ENCODE measurements at places on chromosomes 16 and 17.

DNA sequence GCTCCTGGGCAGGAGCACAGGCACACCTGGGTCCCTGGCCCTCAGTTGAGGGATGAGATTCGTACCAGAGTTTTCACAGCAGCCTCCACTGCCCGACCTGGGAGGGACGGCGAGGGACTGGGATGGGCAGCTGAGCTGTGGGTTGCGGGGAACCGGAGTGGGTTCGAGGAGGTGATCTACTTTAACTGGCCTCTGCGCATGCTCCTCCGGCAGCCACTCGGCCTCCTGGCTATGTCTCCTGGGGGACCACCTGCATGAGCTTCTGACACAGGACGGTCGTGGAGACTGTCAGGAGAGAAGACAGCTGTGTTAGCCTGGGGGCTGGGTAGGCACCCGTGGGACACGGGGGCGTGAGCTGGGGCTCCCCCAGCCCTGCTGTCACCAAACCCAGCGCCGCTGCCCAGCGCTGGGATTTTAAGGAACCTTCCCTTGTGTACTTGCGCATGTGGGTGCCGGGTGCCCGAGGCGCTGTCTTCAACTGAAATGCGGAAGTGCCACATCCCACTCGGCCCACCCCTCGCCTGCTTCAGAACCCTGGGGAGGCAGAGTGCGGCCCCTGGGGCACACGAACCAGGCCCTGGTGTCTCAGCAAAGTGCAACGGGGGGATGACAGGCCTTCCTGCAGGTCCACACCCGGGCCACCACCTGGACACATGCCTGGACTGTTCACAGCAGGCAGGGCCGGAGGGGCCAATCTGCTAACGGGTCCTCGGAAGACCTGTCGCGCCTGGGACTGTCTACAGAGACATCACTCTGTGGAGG is 36.4 kb downstream of the SLC7A5 start:
- DNase-seq: no peak

DNA sequence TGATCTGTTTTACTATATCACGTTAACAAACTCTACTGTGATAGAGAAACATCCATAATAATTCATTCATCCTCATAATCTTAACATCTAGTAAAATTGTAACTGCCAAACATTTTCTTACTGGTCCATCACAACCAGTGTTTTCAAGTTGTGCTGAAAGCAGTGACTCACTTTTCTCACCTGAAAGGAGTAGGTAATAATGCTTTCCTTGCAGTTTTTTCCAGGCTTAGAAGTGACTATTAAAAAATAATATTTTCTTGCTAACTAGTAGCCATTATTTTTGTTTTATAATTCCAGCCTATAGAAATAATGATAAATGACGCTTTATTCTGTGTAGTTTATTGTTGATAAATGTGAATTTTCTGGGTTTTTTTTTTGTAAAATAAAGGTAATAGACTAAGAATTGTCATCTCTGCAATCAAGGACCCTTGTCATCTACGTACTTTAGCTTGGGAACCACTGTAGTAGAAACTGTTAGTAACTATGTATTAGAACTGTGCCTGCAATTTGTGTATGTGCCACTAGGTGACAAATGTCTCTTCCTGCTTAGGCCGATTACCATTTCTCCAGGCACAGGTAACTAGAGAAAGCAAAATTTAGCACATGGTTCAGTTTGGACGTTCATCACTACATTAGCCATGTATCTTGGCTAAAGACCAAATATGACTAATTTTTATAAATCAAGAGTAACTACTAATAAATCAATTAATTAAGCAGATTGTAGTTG is 409.4 kb upstream of the ERCC4 start:
- DNase-seq: no peak

DNA sequence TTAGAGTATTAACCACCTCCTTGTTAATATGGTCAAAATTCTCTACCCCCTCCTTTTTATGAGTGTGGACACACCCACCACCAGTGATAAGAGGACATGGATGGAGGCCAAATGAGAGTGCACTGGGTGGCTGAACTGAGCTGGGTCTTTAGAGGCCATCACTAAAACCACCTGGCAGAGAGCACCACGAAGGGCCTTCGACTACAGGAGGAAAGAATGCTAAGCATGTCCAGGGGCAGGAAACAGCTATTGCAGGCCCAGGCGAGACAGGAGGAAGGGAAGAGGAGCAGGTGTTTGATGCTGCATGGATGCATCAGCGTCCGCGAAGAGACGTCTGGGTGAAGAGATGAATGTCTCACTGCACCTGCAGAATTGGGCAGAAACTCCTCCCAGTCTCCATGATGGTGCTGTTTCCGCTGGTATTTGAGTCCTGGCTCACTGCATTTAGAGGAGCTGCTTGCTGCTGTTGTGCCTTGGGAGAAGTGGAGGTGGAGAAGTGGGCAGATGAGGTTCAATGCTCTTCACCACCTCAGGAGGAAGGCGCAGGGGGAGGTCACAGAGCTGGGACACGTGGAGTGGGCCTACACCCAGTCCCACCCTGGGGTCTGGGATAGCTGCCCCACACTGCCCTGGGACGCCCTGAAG is 33.2 kb downstream of the SPHK1 start:
- peak; percentile 52 for DNase-seq

- no peak for DNase-seq
Measured at GRCh38 chr17:57369509-57369945, 113.2 kb downstream of the MSI2 start.

DNA sequence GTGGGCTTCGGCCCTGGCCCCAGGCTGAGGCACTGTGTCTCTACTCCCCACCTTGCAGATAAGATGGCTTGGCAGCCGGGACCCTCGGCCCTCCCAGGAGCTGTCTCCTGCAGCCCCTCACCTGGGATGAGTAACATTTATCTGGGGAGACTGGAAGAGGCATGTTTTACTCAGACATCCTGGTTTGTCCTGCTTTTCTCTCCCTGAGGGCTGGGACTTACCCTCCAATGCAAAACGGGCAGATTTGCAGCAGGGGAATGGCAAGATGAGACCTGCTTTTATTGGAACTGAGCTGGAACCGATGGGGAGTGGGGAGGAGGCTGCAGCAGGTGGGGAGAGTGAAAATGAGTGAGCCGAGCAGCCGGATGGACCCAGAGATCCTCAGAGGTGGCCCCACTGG is 27.3 kb upstream of the UBE2G1 start:
- no peak for DNase-seq

GRCh38 chr17:21285164-21286065 is 904 bp downstream of the MAP2K3 start:
- DNase-seq: no peak

- no peak for DNase-seq
Measured at GRCh38 chr17:81389585-81389984, 5.7 kb upstream of the BAHCC1 start.

GRCh38 chr17:16911141-16911937 is 60.6 kb downstream of the TNFRSF13B start:
- no peak for DNase-seq

- DNase-seq: no peak
Measured at GRCh38 chr16:83312015-83312717, 495.6 kb upstream of the HSBP1 start.

GRCh38 chr17:6011206-6011605 is 59.0 kb upstream of the WSCD1 start:
- no peak for DNase-seq

GRCh38 chr17:59289981-59290301 is 41.5 kb upstream of the YPEL2 start:
- DNase-seq: no peak

DNA sequence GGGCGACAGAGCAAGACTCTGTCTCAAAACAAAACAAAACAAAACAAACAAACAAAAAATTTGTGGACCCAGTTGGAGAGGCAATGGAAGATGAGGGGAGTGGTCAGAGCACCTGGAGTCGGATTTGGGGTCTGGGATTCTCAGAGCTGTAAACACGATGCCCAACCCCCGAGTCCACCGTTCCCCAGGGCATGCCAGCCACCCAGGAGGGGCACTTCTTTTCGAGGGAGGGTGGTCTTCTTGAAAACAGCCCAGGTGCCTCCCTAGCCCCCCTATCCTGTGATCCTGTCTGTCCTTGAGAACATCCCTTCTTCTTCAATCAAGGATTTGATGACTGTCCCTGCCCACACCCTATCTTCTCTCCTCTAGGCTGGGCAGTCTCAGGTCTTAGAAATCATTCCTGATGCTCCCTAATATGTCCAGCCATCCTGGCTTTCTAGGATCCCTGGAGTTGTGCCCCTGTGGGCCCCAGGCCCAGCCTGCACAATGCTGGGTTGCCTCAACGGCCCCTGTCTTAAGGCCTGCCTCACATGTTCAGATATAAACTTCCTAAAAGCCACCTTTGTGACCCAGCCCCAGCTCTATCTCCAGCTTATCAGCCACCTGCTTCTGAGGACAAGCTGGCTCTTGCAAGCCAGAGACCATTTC is 3.1 kb upstream of the SLC13A2 start:
- DNase-seq: no peak

DNA sequence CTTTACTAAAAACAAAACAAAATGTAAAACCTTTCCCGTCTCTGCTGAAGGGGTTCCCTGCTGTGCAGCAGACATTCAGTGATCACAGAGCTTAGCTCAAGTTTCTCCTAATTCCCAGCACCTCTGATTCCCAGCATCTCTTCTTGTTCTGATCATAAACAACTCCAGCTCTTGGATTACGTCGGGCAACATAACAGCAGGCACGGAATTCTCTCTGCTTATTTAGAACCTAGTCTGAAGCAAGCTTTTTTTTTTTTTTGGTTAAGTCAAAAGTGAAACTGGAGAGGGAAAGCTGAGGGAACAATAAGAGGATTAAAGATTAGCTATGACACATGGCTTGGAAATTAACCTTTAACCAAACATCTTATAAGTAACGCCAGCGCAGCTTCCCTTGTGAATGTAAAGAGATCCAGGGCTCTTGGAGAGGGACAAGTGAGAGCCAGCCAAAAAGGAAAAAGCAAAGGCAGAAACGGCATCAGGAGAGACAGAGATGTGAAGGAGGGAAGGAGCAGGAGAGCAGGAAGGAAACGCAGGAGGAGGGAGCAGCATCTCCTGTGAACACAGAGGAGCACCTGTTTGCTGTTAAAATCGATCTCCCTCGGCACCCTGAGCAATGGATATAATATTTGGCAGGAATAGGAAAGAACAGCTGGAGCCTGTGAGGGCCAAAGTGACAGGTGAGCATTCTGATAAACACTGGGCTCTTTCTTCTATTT is at the start of gene BCO1:
BCO1 (plus strand) TSS at position 394 of the 716 bp plus-strand sequence; CDS start at position 614, 220 bp downstream.
- DNase-seq: peak; percentile 81

- no peak for DNase-seq
Measured at GRCh38 chr16:82653550-82654511, 27.1 kb downstream of the CDH13 start.

DNA sequence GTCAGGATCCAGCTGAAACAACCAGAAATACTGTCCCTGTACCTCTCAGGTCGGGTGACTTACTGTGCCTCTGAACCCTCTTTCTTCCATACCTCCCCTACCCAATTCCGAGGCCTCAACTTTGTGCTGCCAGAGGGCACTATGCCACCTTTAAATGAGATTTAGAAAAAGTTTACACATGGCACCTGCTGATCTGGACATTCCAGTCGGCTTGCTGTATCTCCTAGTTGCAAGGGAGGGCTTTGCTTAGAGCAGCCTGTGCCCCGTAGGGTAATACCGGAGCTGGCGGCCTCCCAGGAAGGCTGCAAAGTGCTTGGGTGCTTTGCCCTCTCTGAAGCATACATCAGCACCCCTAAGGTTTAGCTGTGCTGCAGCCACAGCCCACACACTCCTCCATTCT is 306.0 kb upstream of the RBFOX1 start:
- DNase-seq: no peak

DNA sequence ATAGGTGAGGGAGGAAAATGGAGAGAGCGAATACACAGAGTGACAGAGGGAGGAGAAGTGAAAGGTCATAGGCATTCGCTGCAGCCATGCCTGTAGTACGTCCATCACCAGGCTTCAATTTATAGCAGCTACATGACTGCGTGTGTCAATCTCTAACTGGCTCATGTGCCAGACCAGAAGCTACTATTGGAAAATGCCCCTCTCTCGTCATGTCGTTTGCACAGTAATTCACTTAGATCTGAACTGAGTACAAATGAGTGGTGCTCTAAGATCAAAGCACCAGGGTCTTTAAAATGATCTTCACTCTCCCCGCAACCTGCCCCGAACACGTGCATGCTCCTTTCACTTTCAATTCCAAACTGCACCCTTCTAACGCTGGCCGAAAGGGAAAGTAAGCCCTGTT is 51.3 kb downstream of the ADCY9 start:
- no peak for DNase-seq

- no peak for DNase-seq
Measured at GRCh38 chr17:79001190-79002020, 8.2 kb downstream of the CANT1 start.

- no peak for DNase-seq
Measured at GRCh38 chr17:28723159-28723835, 2.7 kb downstream of the TLCD1 start.

- no peak for DNase-seq
Measured at GRCh38 chr17:47177261-47177660, 11.8 kb downstream of the CDC27 start.

DNA sequence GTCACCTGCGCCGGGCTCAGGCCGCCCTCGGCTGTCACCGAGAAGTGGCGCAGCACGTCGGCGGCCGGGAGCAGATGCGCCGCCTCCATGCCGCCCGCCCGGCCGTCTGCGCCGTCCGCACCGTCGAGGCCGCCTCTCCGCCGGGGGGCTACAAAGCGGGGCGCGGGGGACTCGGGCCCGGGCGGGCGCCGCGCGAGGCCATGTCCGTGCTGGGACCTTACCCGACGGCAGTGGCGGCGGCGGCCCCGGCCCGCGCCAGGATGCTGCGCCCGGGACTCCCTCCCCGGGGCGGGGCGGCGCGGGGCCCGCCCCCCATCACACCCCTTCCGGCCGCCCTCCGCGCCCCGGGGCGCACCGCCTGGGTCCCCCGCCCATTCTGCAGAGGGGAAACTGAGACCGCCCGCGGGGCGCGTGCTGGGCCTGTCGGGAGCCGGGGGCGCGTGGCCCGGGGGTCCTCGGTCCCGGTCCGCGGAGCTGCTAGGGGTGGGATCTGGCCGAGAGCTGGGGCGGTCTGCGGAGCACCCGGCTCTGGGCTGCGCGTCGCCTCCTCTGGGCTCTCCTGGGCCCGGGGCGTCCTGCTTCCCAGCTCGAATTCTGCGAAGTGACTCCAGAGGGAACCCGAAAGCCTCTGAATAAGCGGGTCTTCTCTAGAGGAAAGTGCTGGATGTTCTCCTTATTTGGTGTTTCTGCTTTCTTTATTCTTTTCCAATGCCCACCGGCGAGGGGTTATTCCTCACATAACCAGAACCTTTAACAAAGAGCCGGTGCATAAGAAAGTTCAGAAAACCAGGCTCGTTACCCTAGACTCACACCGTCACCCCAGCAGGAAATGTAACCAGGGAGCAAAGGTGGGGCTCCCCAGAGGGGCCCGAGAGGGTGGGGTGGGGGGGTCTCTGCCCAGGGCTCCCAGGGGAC is at the start of gene ATP2A3:
ATP2A3 (minus strand) TSS at position 235 of the 915 bp plus-strand sequence; CDS start at position 89, 146 bp downstream.
- DNase-seq: peak; percentile 64

DNA sequence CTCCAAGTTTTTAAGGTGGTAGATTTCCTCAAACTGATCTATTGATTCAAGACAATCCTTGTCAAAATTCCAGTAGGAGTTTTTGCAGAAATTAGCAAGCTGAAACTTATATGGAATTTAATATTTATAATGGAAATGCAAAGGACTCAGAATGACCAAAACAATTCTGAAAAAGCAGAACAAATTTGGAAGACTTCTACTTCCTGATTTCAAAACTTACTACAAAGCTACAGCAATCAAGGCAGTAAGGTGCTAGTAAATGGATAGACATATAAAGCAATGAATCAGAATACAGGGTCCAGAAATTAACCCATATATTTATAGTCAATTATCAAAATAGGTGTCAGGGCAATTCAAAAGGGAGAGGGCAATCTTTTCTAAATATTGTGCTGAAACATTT is 11.8 kb upstream of the IL21R start:
- no peak for DNase-seq

- no peak for DNase-seq
Measured at GRCh38 chr17:50268743-50269275, 5.5 kb upstream of the TMEM92 start.

Data from NCI-H1092 treated with DMSO at 0.1 percent for 48 hours (cell line).